Fibroblast of skin of scalp (primary cell): ENCODE measurements at places on chromosomes 2 and 18.

DNA sequence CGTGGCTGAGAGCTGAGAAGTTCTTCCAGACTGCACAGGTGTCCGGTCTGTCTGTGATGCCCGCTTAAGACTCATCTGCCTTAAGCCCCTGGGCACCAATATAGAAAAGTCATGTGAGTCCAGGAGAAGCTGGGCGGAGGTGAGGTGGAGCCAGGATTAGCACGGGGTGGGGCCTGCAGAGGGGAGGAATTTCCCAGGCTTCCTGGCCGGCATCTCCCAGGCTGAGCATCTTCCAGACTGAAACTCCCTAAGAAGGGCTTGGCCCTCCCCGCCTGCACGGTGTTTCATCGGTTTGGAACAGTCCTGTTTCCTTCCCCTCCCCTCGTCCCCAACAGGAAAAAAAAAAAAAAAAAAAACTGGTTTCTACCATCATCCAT, 270.3 kb downstream of the ATAD2B start:
- DNase-seq, result no peak

- no peak for DNase-seq
Observed at GRCh38 chr2:65411056-65411795, 21.2 kb downstream of the SPRED2 start.

GRCh38 chr2:193276988-193277387, 1082.3 kb upstream of the TMEFF2 start:
- no peak for DNase-seq

DNA sequence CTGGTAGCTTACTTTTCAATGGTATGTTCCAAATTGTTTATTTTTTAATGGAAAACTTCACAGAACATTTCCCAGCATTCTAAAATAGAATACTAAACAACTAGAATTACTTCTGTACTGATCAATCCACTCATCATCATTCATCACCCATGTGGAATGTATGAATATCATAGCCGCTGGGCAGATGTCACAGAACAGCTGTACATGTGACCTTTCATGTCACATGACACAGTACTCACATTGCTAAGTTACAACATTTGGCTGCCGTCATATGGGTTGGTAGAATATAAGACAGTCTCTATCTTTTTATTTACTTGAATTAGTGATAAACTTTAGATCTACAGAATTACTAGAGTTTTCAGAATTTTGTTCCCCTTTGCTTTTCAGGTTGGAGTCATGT, 387.6 kb downstream of the ZEB2 start:
- DNase-seq, result peak; percentile 27

DNA sequence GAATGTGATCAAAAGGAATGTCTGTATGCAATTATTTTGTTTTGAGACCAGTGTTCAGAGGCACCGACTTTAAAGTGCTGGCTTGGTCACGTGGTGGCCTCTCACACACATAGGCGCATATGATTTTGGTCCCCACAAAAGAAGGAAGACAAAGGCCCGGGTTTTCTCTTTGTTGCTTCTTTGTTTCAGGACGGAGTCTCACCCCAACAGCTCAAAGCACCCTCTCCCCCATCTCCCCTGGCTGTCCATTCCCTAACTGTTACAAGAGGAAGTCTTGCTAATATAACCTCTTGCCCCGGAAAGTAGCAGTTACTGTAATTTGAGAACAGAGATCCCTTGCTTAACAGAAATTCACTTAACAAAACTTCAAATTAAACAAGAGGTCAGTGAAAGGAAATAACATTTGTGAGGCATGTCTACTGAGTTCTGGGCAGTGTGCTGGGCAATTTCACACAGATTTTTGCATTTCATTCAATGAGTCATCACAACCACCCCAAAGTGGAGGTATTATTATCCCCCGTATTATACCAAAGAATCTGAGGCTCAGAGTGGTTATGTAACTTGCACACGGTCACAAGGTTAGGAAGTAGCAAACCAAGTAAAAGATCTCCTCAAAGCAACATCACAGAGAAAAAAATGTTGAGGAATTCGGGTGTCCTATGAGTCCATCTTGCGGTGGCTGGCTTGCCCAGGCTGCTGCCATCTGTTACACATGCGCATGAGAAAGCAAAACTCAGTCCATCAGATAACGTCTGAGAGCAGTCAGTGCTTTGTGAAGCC, 75.8 kb downstream of the SDC1 start:
- DNase-seq, result peak; percentile 81

DNA sequence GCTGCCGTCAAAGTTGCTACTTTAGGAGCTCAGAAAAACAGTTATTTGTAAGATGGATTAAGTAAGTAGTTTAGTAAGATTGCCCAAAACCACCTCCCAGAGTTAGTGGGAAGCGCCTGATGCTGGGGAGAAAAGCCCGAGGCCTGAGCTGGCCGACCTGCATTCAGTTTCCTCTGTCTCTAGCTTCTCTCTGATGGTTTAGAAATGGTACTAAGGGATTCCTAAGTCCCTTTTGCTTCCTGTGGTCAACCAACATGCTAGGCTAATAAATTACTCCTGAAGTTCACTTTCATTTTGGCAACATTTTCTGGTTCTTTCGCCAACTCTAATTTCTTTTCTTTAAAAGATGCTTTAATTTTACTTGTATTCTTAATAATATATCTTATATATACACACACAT, 60.1 kb downstream of the ASAP2 start:
- DNase-seq, result no peak

GRCh38 chr18:7233134-7233810, 2.4 kb downstream of the LRRC30 start:
- no peak for DNase-seq

GRCh38 chr18:13614641-13615288, 111.6 kb downstream of the FAM210A start:
- no peak for DNase-seq

DNA sequence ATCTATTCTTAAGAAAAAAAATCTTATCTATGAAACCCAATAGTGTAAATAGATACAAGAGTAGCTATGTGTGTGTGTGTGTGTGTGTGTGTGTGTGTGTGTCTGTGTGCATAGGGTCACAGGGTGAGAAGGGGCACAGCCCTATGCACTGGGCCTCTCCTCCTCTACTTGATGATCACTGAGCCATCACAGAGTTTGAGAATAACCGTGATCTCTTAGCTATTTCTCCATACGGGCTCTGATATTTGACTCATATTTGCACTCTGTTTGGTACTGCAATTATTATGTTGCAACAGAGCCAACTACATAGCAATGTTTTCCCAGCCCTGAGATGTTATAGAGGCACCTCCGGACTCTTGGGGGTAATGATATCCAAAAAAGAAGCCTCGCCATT, 28.8 kb upstream of the SLC40A1 start:
- no peak for DNase-seq

GRCh38 chr2:6994536-6995128, 77.4 kb downstream of the RNF144A start:
- no peak for DNase-seq

- DNase-seq, result no peak
Observed at GRCh38 chr2:228086561-228086960, 94.9 kb downstream of the SPHKAP start.

- DNase-seq, result peak; percentile 93
Observed at GRCh38 chr2:70111752-70112591, 24.7 kb downstream of the PCBP1 start.

DNA sequence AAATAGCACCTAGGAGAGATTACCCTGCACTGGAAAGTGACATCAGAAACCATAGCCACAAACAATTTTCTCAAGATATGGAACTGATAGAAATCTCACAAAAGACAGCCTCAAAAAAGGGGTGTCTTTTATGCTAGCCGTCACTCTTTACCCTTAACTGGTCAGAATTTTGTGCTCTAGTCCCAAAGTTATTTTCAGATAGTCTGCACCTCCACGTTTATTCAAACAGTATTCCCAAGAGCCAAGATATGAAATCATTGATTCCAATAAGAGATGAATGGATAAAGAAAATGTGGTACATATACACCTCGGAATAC, 23.5 kb upstream of the PMAIP1 start:
- DNase-seq, result no peak

DNA sequence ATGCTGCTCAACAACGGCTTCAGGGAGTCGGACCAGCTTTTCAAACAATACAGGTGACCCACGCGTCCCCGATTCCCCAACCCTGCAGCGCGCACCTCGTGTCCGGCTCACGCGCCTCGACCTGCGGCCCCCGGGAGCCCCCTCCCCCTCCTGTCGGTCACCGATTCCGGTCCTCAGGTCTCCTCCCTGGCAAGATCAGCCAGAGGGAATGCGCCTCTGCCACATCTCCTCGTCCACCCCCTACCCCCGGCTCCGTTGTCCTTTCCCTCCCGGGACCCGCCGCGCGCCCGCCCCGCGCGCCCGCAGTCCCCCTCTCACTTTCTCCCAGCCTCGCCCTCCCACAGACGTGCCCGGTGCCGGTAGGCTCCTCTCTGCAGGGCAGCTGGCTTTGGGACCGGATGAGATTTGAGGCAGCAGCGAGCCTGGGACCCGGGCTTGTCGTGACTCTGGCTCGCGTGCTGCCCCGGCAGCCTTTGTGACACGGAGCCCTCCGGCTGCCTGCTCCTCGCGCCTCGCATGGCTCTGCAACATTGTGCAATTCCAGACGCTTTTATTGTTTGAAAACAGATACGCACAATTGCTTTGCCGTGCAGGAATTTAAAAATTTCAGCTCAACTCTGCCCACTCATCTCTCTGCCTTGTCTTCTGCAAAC, 558 bp downstream of the TTC39C start:
- peak; percentile 82 for DNase-seq

DNA sequence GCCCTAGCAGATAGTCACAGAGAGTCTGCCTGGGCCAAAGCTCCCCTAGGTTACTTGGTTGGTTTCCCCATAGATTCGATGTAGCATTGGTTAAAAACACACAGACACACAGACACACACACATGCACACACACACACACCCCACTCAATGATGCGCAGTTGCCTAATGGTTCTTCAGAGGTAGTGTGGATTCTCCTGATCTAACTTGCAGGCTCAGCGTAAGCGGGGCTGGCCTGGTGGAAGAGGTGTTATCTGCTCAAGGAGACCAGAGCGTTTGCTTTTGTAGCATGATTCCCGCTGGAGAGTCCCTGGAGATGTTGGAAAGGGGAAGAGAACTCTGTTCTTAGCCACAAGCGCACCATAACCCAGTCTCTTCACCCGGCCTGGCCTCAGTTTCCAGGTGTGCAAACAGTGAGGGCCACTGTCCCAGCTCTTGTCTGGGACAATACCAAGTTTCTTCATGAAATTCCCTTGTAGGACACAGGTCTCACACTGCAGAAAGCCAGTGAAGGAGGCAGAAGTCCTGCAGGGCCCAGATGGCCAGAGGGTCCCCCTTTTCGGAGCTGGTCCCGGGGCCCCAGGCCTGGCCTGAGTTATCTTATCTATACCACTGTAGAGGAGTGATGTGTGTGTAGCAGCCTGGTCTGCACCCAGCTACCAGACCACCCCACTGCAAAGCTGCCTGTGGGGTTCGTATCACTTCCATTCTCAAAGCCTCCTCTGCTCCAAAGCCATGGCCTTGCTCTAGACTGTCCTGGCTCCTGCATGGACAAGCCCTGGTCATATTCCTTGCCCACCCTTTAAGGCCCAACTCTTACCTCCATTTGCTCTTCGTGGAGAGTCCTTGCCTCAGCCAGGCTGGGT, 3.7 kb downstream of the ACKR3 start:
- DNase-seq, result no peak

- no peak for DNase-seq
Observed at GRCh38 chr18:56115071-56116015, 523.0 kb downstream of the TXNL1 start.

GRCh38 chr2:218166791-218167190, at the start of gene CXCR1:
Gene CXCR1, minus strand, starts transcription at chr2:218166962. Its CDS starts 1,751 bp downstream, at chr2:218165211.
- no peak for DNase-seq

GRCh38 chr2:758073-758820, 81.0 kb upstream of the TMEM18 start:
- DNase-seq, result no peak

GRCh38 chr2:233075966-233076339, 15.8 kb downstream of the INPP5D start:
- no peak for DNase-seq

DNA sequence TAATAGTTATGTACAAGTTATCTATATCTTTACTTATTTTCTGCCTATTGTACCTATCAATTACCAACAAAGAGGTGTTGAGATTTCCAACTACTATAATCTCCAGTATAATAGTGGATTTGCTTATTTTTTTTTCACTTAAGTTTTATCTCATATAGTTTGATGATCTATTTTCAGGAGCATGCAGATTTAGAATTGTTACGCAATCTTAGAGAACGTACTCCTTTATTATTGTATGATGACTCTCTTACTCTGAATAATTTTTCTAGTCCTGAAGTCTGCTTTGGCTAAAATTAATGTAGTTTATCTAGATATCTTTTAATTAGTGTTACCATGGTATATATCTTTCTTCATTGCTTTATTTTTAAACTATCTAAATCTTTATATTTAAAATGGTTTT, 205.2 kb downstream of the SCG2 start:
- DNase-seq, result no peak

DNA sequence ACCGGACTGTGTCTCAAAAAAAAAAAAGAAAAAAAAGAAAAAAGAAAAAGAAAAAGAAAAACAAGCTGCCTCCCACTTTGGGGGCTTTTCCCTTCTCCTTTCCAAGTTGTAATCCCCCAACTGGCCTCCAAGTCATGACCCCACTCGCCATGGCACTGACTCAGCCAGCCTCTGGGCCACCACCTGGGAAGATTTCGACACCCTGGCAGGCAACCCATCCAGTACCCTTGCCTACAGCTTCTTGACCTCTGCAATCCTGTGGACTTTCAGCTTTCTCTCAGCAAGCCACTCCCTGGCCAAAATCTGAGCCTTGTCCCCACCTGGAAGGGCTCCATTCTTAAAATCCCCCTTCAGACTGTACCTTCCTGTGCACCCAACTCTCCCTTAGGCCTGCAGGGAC, 22.3 kb upstream of the FOSL2 start:
- no peak for DNase-seq

DNA sequence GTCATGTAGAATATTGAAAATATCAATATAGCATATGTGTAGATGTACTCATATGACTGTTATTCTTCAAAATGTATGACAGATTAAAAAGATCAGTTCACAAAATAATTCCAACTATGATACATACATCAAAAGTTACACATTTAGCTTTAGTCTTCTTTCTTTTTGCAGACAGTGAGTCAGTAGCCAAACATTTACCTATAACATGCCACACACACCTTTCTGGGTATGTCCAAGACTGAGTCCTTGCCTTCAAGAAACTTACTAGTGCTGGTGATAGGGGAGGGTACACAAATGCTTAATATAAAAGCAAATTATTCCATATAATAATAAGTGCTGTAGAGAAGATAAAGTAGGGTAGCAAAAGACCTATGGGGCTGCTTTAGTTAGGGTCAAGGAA, 152.9 kb upstream of the WDSUB1 start:
- DNase-seq, result no peak

- peak; percentile 12 for DNase-seq
Observed at GRCh38 chr2:113755835-113756354, 547 bp downstream of the SLC35F5 start.

GRCh38 chr2:68351997-68352396, 13.1 kb upstream of the PLEK start:
- DNase-seq, result no peak
